ENCODE measurements at places on chromosomes 2 and 18. TPM values are rescaled to one million over a fixed set of nuclear protein-coding genes. Genes with fewer than 3 reads are reported as not detected.

NEB gene
- total RNA-seq = 3.6 TPM

DNA sequence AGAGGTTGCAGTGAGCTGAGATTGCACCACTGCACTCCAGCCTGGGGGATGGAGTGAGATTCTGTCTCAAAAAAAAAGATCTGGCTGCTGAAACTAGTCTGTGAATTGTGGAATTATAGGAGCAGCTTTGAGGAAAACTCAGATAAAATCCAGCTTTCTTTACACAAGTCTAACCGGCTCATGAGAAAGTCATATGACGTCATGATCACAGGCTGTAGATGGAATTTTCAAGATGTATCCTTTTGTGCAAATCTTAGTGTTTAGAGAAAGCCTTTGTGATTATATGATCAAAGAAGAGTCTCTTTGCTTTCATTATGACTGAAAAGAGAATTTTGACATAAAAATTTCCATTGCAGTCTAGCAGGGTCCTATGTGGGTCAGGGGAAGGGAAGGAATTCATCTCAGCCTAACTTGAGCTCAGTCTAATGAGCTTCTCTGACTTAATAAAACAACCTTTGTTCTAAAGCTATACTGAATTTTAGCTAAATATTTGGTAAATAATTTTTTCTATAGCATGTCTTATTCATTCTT, 90.2 kb upstream of the NCK2 start:
- no peak for DNase-seq

TXNDC2 gene
- not detected for total RNA-seq

GRCh38 chr2:100720445-100720844, 99.5 kb upstream of the NPAS2 start:
- no peak for DNase-seq

DNA sequence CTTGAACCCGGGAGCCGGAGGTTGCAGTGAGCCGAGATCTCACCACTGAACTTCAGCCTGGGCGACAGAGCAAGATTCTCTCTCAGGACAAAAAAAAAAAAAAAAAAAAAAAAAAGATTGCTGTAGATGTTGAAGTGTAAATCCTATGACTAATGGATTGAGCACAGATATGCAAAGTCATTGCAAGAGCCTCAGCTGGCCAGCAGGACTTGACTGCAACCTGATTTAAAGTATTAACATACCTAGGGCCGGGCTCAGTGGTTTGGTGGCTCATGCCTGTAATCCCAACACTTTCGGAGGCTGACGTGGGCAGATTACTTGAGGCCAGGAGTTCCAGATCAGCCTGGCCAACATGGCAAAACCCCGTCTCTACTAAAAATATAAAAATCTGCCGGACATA, 103.4 kb upstream of the MSH2 start:
- DNase-seq = no peak

DNA sequence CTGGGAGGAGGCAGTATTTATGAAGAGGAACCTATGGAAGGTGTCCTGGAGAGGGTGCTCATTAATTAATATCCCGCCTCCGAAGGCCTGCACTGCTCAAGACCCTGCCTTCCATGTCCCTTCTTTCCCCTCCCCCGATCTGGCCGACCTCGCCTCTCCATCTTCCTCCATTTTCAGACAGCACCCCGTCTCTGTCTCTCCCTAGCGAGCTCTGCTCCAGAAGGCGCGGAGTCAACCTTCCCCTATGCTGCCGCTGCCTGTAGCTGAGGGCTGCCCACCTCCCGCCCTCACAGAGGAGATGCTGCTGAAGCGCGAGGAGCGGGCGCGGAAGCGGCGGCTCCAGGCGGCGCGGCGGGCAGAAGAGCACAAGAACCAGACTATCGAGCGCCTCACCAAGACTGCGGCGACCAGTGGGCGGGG, 1.1 kb upstream of the WBP1 start:
- no peak for DNase-seq

- DNase-seq = no peak
These were observed 6.0 kb downstream of the SEPTIN10 start for GRCh38 chr2:109607766-109608165.

- DNase-seq = no peak
These were observed 67.4 kb downstream of the KLHL29 start for GRCh38 chr2:23452372-23452771.
